Chondrocyte (in vitro differentiated cells): ENCODE measurements at places on chromosomes 2 and 18.

DNA sequence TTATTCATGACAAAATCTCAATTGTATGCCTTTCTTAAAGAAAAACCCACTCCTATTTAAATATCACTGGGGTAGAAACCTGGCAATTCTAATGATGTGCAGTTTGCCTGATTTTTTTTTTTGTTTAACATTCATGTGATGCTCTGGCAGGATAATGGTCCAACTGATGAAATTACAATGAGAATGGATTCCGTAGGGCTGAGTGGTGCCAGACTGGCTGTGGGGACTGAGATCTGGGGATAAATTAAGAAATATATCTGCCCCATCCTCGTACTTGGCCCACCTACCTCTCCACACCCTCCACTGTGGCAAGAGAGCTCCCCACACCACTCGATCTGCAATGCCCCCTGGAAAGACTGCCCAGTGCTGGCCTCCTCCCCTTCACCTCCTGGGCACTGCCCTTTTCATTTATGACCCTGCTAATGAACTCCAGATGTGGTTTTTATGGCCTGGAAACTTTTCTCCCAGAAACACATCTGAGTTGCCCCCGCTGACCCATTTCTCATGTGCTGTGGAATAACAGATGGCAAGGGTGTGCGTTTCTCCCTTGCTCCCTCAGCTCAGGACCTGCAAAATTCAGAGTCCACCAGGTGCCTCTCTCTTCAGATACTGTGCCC lies 33.0 kb upstream of the RPL37A start:
- H3K27ac ChIP-seq = peak overlapping the region; percentile 27
- DNase-seq = no peak
- H3K36me3 ChIP-seq = peaks cover 11% of the 10 kb centered on the region
- no peaks in the 10 kb centered on the region for H3K4me1 ChIP-seq
- H3K4me3 ChIP-seq = no peak overlapping the region

DNA sequence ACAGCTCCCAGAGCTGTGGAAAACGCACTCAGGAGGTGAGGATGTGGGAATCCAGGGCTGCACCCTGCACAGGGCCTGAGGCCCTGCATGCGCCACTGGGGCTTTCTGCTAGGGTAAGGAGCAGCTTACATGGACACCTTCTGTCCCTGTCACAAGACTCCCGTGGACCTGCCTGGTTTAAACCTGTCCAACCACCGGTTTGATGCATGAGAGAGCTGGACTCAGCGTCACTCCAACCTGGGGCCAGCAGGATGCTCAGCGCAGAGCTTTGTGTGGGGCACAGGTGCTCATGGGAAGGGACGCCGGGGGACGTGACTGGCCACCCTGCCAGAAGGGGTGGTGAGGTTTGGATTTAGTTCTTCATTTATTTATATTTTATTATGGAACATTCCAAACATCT lies 24.2 kb downstream of the SNORC start:
- peaks cover 14% of the 10 kb centered on the region for H3K4me1 ChIP-seq
- no peaks in the 10 kb centered on the region for H3K36me3 ChIP-seq

DNA sequence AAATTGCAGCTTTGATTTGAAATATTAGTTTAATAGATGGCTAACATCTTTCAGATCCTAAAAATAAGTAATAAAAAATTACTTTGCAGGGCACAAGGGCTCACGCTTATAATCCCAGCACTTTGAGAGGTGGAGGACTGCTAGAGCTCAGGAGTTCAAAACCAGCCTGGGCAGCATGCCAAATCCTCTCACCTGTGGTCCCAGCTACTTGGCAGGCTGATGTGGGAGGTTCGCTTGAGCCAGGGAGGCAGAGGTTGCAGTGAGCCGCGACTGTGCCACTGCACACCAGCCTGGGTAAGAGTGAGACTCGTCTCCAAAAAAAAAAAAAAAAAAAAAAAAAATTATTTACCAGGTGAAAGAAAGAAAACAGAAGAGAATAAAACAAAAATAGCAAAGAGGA lies 449.8 kb downstream of the NRXN1 start:
- peaks cover 3% of the 10 kb centered on the region for H3K27me3 ChIP-seq
- DNase-seq = peak; percentile 76
- H3K4me3 ChIP-seq = no peak overlapping the region
- H3K4me1 ChIP-seq = no peaks in the 10 kb centered on the region
- H3K27ac ChIP-seq = no peak overlapping the region

- H3K27me3 ChIP-seq = no peaks in the 10 kb centered on the region
- no peak for DNase-seq
- no peak overlapping the region for H3K4me3 ChIP-seq
- H3K4me1 ChIP-seq = peaks cover 16% of the 10 kb centered on the region
- no peaks in the 10 kb centered on the region for H3K36me3 ChIP-seq
- no peak overlapping the region for H3K27ac ChIP-seq
These were observed 111.7 kb upstream of the TNP1 start for GRCh38 chr2:216971593-216971992.

- H3K27me3 ChIP-seq = peaks cover 14% of the 10 kb centered on the region
- H3K36me3 ChIP-seq = peaks cover 14% of the 10 kb centered on the region
- H3K4me3 ChIP-seq = peak overlapping the region; percentile 71
- DNase-seq = no peak
These were observed 3.7 kb downstream of the PCGF1 start for GRCh38 chr2:74503506-74504475.

DNA sequence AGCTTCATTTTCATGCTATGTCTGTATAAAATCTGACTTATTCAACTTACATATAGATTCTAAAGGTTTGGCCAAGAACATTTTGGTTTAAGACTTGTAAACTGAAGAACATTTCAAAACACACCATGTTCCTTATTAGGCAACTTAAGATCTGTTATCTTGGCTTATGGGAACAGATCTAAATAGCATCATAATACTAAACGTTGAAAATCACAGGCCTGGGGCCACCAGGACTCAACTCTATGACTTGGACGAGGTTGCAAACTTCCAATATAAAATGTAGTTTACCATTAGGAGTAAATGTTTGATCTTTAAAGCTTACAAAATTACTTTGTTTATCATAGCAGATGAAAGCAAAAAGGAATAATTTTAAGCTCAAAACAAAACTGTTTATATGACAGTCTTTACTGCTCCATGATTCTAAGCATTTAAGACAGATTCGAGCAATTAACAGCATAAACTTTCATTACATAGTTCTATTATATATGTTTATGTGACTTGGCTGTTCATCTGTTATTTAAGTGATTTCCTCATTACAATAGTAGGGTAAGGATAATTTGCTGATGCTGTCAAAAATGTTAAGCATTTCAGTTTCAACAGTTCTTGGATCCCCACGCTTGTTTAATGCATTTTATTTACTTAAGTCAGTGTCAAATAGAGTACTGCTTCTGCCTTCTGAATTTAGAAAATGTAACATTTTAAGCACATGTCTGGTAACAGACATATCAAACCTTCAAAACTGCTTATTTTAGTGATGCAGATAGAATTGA lies 8.3 kb downstream of the TCF4 start:
- H3K4me3 ChIP-seq = no peak overlapping the region
- no peak for DNase-seq
- no peaks in the 10 kb centered on the region for H3K27me3 ChIP-seq
- H3K27ac ChIP-seq = no peak overlapping the region
- no peaks in the 10 kb centered on the region for H3K36me3 ChIP-seq

GRCh38 chr18:58770601-58771000 lies 94.1 kb upstream of the ZNF532 start:
- H3K27me3 ChIP-seq = peaks cover 13% of the 10 kb centered on the region
- no peak overlapping the region for H3K4me3 ChIP-seq

- H3K27me3 ChIP-seq = peaks cover 42% of the 10 kb centered on the region
- H3K4me3 ChIP-seq = no peak overlapping the region
- no peak for DNase-seq
These were observed 55.5 kb downstream of the INHBB start for GRCh38 chr2:120401275-120402066.

DNA sequence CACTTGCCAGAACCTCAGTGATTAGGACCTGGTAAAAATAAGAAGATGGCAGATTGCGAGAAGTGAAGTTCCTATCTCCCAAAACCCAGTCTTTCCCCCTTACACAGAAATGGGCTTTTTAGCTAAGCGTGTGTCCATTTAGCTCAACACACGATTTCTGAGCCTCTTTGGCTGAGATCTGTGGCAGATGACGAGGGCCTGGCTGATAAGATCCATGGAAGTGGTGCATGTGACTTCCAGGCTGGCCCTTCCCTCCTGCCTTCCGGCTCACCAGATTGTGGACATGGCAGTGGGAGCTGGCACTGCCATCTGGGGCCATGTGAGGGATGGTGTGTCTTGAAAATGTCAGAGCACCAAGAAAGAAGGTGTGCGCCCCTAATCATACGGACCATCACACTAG lies 41.0 kb upstream of the ZFP36L2 start:
- H3K36me3 ChIP-seq = peaks cover 5% of the 10 kb centered on the region
- peaks cover 82% of the 10 kb centered on the region for H3K4me1 ChIP-seq
- no peaks in the 10 kb centered on the region for H3K27me3 ChIP-seq
- no peak overlapping the region for H3K27ac ChIP-seq

GRCh38 chr2:71494523-71495155 lies 41.3 kb downstream of the DYSF start:
- H3K27ac ChIP-seq = no peak overlapping the region
- no peaks in the 10 kb centered on the region for H3K27me3 ChIP-seq
- no peak overlapping the region for H3K4me3 ChIP-seq
- DNase-seq = no peak
- H3K4me1 ChIP-seq = peaks cover 58% of the 10 kb centered on the region
- peaks cover 4% of the 10 kb centered on the region for H3K36me3 ChIP-seq

DNA sequence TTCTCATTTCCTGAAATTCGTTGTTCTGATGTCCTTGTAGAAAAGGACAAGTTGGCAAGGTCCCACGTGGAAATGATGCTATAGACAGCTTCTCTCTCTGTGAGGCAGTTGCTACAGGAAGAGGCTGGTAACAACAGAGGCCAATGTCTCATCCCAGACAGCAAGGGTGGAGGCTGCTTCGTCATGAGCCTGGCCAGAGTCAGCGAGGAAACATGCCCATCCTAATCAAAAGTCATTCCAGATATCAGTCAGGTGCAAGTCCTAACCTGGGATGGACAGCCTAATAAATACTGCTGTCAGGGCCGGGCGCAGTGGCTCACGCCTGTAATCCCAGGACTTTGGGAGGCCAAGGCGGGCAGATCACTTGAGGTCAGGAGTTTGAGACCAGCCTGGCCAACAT lies 6.4 kb upstream of the SMAD7 start:
- peaks cover 53% of the 10 kb centered on the region for H3K4me1 ChIP-seq
- H3K27ac ChIP-seq = no peak overlapping the region
- no peaks in the 10 kb centered on the region for H3K27me3 ChIP-seq
- H3K36me3 ChIP-seq = no peaks in the 10 kb centered on the region
- DNase-seq = no peak
- no peak overlapping the region for H3K4me3 ChIP-seq

GRCh38 chr18:3422905-3423304 lies 27.1 kb upstream of the TGIF1 start:
- no peak overlapping the region for H3K4me3 ChIP-seq
- H3K36me3 ChIP-seq = no peaks in the 10 kb centered on the region
- no peaks in the 10 kb centered on the region for H3K27me3 ChIP-seq
- H3K27ac ChIP-seq = no peak overlapping the region

- H3K27me3 ChIP-seq = peaks cover 36% of the 10 kb centered on the region
- no peak overlapping the region for H3K27ac ChIP-seq
- DNase-seq = no peak
- no peak overlapping the region for H3K4me3 ChIP-seq
- peaks cover 9% of the 10 kb centered on the region for H3K36me3 ChIP-seq
- H3K4me1 ChIP-seq = no peaks in the 10 kb centered on the region
These were observed 165.6 kb downstream of the ACOXL start for GRCh38 chr2:110897966-110898365.

DNA sequence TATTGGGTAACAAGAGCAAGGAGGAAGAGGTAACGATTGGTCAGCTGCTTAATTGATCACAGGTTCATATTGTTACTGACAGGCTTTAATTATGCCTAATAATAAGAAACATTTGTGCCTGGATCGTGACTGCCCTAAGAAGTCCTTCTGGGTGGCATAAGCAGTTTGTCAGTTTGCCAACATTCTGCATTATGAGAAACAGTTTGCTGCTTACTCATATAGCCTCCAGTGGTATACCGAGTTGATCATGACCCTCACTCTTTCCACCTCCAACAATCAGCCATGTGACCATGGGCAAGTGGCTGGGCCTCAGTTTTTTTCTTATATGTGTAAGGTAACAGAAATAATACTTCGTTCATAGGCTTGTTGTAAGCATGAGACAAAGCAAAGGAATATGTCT lies 96.6 kb upstream of the CABLES1 start:
- no peaks in the 10 kb centered on the region for H3K36me3 ChIP-seq
- no peak overlapping the region for H3K4me3 ChIP-seq
- H3K27ac ChIP-seq = peak overlapping the region; percentile 8
- peaks cover 8% of the 10 kb centered on the region for H3K4me1 ChIP-seq
- no peak for DNase-seq
- H3K27me3 ChIP-seq = no peaks in the 10 kb centered on the region

- peaks cover 12% of the 10 kb centered on the region for H3K36me3 ChIP-seq
- no peak for DNase-seq
- peaks cover 14% of the 10 kb centered on the region for H3K4me1 ChIP-seq
- H3K27me3 ChIP-seq = no peaks in the 10 kb centered on the region
- H3K27ac ChIP-seq = peak overlapping the region; percentile 22
- H3K4me3 ChIP-seq = no peak overlapping the region
These were observed 30.3 kb downstream of the TNS1 start for GRCh38 chr2:217972490-217972889.

- peaks cover 1% of the 10 kb centered on the region for H3K27me3 ChIP-seq
- peaks cover 3% of the 10 kb centered on the region for H3K4me1 ChIP-seq
- H3K4me3 ChIP-seq = no peak overlapping the region
- no peaks in the 10 kb centered on the region for H3K36me3 ChIP-seq
- no peak overlapping the region for H3K27ac ChIP-seq
These were observed 64.0 kb downstream of the CHST9 start for GRCh38 chr18:27121108-27121507.

GRCh38 chr2:23988371-23988770 lies 21.5 kb upstream of the MFSD2B start:
- H3K27me3 ChIP-seq = no peaks in the 10 kb centered on the region
- H3K36me3 ChIP-seq = peaks cover 5% of the 10 kb centered on the region
- no peaks in the 10 kb centered on the region for H3K4me1 ChIP-seq
- DNase-seq = no peak
- no peak overlapping the region for H3K27ac ChIP-seq

DNA sequence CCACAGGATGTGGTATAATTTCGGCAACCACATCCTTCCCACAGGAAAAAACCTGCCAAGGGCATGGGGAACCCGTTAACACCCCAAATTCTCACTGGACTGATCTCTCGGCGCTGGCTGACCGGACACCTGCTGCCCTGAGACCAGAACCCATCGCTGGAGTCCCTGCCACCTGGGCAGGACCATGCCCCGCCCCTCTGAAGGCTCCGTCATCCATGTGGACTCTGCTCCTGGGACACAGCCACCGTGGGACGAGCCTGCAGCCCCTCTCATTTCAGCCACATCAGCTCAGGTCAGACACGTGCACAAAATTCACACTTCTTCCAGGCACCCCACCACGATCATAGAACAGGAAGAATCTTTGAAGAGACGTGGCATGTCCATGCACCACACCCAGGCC lies 108.2 kb downstream of the ZNF516 start:
- H3K27ac ChIP-seq = no peak overlapping the region
- no peak for DNase-seq
- no peaks in the 10 kb centered on the region for H3K36me3 ChIP-seq
- H3K4me1 ChIP-seq = peaks cover 11% of the 10 kb centered on the region
- no peaks in the 10 kb centered on the region for H3K27me3 ChIP-seq
- no peak overlapping the region for H3K4me3 ChIP-seq

- peak overlapping the region; percentile 78 for H3K27ac ChIP-seq
- no peak for DNase-seq
- peaks cover 54% of the 10 kb centered on the region for H3K4me1 ChIP-seq
- no peak overlapping the region for H3K4me3 ChIP-seq
These were observed 55.6 kb downstream of the ANKRD44 start for GRCh38 chr2:197254776-197255530.

- no peaks in the 10 kb centered on the region for H3K36me3 ChIP-seq
- H3K4me3 ChIP-seq = no peak overlapping the region
- no peak for DNase-seq
- no peaks in the 10 kb centered on the region for H3K27me3 ChIP-seq
- no peak overlapping the region for H3K27ac ChIP-seq
- H3K4me1 ChIP-seq = peaks cover 32% of the 10 kb centered on the region
These were observed 76.3 kb downstream of the SOWAHC start for GRCh38 chr2:109690457-109690821.
